ENCODE measurements at places on chromosomes 12 and 14.

- no peak for DNase-seq
These were observed 25.4 kb downstream of the CDC42BPB start for GRCh38 chr14:103031956-103032355.

DNA sequence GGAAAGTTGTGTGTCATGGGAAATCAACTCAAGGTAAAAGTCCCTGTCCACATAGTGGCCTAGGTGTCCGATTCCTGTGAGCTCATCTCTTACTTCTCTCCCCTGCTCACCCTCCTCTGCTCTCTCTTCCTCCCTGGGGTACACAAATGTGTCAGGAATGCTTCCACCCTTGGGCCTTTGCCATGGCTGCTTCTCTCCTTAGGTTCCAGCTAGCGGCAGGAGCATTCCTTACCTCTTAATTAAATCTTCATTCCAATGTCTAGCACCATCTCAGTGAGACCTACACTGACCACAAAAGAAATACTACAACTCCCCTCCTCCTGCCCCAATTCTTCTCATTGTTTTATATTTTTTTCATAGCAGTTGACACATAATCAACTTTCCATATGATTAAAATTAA is 298.6 kb downstream of the PDZRN4 start:
- no peak for DNase-seq

DNA sequence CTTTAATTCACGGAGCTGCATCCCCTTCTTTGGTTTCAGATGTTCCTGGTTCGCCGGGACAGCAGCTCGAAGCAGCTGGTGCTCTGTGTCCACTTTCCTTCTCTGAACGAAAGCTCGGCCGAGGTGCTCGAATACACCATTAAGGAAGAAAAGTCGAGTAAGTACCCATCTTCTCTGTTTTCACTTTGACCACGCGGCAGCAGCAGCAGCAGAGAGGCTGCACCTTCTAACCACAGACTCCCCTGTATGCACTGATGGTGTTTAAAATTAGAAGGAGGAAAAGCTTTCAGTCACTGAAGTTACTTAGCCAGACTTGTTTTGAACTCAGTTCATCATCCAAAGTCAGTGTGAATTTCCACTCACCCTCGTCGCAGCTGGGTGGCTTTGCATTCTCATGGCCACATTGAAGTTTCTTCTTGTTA is 63.8 kb downstream of the RIN3 start:
- DNase-seq = no peak

- no peak for DNase-seq
These were observed 138.4 kb upstream of the PARP11 start for GRCh38 chr12:4011597-4011996.

- DNase-seq = no peak
These were observed 371.0 kb downstream of the ALG10 start for GRCh38 chr12:34393086-34393820.

DNA sequence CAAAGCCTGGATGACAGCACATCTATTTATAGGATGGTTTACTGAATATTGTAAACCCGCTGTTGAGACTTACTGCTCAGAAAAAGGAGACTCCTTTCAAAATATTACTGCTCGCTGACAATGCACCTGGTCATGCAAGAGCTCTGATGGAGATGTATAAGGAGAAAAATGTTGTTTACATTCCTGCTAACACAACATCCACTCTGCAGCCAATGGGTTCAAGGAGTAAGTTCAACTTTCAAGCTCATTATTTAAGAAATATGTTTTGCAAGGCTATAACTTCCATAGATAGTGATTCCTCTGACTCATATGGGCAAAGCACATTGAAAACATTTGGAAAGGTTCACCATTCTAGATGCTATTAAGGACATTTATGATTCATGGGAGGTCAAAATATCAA is 201.7 kb downstream of the SNAPC1 start:
- no peak for DNase-seq

- DNase-seq = no peak
These were observed 146.1 kb downstream of the TGFB3 start for GRCh38 chr14:75835737-75836136.

- no peak for DNase-seq
These were observed 13.5 kb upstream of the KRT73 start for GRCh38 chr12:52631676-52632459.

DNA sequence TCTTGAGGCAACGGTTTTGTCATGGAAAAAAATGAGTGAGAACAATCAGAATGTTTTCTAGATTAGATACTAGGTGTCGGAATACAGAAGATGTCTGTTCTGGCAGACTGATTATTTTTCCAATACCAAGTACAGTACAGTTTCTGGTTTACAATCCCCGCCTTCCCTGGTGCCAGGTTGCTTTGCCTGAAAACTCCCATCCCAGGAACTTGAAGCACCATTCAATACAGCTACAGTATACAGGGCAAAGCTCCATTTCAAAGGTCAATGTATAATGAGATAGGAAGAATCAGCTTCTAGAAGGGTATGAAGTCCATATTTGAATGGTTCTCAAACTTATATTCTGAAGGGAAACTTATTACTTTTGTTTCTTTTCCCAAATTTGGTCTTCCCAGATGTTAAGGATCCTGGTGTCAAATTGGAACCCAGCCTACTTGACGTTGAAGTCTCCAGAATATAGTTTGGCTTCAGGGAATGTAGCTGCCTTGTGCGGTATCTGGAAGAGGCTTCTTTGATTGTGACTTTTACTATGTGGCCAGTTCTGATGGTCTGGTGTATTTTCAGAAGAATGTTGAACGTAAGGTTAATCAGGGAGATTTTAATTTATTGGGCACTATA is 238.0 kb upstream of the ATP2B1 start:
- no peak for DNase-seq

- no peak for DNase-seq
These were observed 51.7 kb downstream of the TRHDE start for GRCh38 chr12:72323881-72324280.

GRCh38 chr14:46051796-46052195 is 599.8 kb downstream of the RPL10L start:
- no peak for DNase-seq
